Esophagus squamous epithelium (tissue), 5 donors: ENCODE measurements at places on chromosomes 11 and 22.

GRCh38 chr11:94186342-94187203, 57.9 kb downstream of the PANX1 start:
- no peak for DNase-seq

GRCh38 chr11:35548925-35549561, 23.6 kb upstream of the PAMR1 start:
- no peak for DNase-seq

GRCh38 chr11:34487430-34487829, 26.2 kb downstream of the ELF5 start:
- DNase-seq = no peak

DNA sequence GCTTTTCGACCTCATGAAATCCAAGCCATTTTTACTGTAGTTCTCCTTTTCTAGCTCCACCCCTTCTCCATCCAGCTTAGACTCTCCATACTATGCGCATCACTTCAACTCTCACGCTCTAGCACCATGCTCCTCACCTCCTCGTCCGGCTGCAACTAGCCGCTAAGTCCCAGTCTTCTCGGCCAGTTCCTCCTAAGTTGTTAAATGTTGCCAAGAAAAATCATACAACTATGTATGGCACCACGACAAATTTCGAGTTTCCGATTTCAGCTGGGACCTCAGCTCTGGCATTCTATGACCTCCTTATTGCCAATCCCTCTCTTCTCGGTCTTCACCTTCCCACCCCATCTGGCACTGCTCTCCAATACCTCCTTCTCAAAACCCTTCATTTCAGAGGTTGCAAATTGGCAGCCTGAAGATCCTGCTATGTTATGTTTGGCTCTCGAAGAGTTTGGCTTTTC, 1.0 kb downstream of the ZNF70 start:
- no peak for DNase-seq

- no peak for DNase-seq
Measured at GRCh38 chr22:39208013-39208680, 36.6 kb downstream of the PDGFB start.

DNA sequence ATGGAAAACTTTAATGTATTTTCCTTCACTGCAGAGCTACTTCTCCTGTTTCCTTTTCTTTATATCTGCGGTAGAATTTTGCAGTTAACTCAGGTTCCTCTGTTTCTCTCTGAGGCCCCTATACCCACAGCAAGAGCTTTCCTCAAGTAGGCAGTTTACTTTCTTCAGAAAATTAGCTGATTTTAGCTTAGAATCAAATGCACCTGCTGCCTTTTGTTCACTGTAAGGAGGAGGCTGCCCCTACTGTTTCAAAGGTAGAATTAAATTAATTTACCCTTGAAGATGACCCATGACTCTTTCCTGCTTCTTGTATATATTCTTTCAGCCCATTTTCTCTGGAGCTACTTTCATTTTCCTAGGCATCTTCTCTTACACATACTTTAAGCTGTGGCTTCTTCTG, 68.7 kb upstream of the GDPD4 start:
- DNase-seq = no peak

DNA sequence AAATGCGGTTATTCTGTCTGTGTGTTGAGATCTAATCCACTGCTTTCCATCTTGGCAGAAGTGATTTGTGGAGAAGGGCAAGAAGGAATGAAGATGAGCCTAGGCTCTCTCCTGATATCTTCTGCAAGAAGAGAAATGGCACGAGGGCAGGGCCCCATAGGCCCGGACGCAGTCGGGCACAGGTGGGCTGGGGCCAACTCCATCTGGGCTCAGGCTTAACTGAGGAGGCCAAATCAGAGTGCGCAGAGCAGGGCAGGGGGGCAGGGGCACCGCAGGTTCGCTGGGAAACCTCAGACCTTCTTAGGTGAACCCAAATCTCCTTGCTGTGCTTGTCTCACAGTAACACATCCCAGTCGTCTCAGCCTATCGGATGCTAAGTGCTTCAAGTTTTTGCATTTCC, 32.8 kb upstream of the BID start:
- DNase-seq = no peak

GRCh38 chr11:59807047-59807610, 3.4 kb downstream of the MRPL16 start:
- no peak for DNase-seq

- no peak for DNase-seq
Measured at GRCh38 chr11:2666401-2666741, 33.4 kb downstream of the KCNQ1OT1 start.

GRCh38 chr11:69918231-69918937, 99.2 kb upstream of the FGF3 start:
- DNase-seq = no peak

- DNase-seq = no peak
Measured at GRCh38 chr22:44453441-44454112, 44.5 kb downstream of the RTL6 start.

- DNase-seq = no peak
Measured at GRCh38 chr22:29632672-29633071, 29.2 kb downstream of the NF2 start.

GRCh38 chr11:89267660-89268302, 90.1 kb downstream of the TYR start:
- no peak for DNase-seq
